Amniotic epithelial cell (primary cell): ENCODE measurements at places on chromosomes 4 and X.

- no peak for DNase-seq
These were observed 42.0 kb upstream of the GBA3 start for GRCh38 chr4:22650771-22651170.

GRCh38 chr4:32929796-32930699 is 2209.9 kb downstream of the PCDH7 start:
- DNase-seq: no peak

- no peak for DNase-seq
These were observed 52.6 kb upstream of the DCTD start for GRCh38 chr4:182969651-182970279.

GRCh38 chr4:156756118-156756517 is 215.5 kb downstream of the PDGFC start:
- no peak for DNase-seq

- no peak for DNase-seq
These were observed 5.4 kb downstream of the NCAPG start for GRCh38 chr4:17816142-17816541.

DNA sequence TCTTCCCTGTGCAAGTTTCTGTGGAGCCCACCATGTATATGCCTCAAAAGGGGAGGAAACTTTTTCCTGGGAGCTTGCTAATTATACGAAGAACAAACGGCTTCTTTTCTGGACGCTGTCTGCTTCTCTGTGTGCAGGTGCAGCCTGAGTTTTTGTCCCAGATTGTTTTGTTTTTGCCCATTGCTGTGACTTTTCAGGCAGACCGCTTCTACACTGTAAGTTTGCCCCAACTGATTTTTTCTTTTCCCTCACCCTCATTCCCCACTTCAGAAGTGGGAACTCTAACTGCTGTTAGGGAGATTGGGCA is 51.9 kb downstream of the HMGB2 start:
- DNase-seq: no peak

DNA sequence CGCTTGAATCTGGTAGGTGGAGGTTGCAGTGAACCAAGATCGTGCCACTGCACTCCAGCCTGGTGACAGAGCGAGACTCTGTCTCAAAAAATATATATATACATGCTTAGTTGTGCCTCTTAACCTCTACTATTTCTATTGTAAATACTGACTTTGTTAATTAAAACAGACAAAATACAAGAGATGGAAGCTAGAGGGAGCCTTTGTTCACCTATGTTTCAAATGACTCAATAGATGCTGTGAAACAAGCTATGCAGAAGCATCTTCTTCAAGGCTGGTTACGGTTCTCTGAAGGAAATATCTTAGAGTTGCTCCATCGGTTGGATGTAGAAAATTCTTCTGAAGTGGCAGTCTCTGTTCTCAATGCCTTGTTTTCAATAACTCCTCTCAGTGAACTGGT is 6.2 kb downstream of the NCAPG start:
- DNase-seq: peak; percentile 88

DNA sequence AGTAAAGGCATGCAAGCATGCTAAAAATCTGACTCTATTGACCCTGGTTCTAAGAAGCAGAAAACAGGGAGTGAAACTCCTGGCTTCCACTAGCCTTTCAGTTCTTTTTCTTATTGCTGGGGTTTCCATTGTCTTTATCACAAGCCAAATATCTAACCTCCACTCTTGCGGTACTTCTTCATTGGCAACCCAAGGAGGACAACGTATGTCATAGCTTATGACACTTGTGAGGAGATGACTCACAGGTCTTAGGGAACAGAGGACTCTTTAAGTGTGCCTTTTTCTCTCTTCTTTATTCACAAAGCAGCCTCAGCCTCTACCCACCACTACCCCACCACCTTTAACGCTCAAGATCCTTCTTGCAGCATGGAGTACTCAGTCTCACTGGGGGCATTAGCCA is 124.2 kb downstream of the GUCY2F start:
- no peak for DNase-seq

DNA sequence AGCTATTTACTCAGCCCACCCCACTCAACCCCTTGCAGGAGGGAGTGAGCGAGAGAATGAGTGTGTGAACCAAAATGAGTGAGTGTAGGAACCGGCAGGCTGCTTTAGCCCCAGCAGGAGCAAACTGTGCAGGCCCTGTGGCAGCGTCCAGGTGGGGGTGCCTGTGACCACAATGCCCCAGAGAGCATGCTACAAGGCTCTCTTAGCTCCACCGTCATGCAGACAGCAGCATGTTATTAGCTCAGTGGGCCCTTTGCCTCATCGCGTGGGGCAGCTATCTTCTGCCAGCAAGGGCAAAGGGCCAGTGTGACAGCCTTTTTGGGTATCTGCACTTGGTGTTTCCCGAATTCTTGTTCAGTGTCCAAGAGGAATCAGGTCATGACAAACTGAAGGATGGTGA is 271.3 kb downstream of the GPM6A start:
- no peak for DNase-seq

DNA sequence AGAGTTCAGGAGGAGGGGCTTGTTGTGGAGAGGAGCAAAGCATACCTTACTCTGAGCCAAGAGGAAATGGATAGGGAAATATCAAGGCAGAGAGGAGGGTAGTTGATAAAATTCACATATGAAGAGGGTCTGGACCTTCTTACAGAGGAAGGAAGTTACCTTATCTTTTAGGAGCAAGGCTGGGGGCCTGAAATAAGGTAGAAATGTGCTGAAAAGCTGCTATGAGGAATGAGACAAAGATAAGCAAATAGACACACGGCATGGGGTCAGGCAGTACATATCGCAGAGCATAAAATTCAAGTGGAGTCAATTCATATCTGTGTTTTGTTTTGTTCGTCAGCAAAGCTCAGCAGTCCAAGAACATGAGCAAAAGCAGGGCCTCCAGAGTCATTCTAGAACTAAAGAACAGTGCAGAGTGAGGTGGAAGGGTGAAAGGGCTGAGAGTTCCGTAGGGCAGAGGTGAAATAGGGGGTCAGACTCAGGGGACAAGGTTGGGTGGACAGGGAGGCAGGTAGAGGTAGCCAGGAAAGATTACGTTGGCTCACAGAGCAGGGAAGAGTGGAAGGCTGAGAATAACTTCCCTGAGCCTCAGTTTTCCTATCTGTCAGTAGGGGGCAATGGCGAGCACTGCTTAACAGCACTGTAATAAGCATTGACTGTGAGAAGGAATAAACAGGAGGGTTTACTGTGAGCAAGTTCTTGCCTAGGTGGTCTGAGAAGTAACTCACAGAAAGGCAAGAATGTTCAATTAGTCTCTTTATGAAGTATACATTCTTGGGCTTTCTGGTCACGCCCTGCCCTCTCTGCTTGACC is 9.2 kb downstream of the VSIG4 start:
- no peak for DNase-seq

DNA sequence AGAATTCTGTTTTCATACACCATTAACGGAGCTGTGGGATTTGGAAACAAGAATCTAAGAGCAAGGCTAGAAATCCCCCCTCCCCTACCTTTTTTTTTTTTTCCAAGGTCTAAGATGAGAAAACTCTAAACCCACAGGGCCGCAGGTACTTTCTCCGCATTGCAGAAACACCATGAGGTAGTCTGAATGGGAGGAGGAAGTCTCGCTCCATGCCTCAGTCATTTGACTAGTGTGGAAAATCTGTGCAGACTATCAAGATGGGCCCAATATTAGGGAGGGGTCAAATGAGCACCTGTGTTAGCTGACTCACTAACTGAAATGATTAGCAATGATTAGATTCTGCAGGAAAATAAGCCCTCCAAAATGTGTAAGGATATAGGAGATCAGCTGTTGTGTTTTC is 40.9 kb upstream of the MAP3K15 start:
- DNase-seq: no peak

DNA sequence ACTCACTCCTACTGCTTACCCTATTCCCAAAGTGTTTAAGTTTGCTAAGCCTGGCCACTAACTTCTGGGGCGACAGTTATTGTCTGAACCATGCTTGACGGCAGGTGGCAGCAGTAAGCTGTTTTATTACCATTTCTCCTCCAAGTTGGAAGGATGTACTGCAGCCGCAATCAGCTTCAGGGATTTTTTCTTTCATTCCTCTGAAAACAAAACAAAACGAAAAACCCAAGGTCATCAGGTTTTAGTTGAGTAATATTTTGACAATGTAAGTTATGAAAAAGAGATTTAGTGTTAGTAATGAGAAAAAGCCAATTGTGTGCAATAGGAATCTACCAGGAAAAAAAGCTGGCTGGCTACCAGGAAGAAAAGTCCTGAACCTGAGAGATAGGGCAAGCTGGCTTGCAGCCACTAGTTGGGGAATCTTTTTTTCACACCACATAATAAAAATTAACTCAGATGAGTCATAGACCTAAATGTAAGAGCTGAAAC is 13.2 kb upstream of the RAB9B start:
- DNase-seq: peak; percentile 89

DNA sequence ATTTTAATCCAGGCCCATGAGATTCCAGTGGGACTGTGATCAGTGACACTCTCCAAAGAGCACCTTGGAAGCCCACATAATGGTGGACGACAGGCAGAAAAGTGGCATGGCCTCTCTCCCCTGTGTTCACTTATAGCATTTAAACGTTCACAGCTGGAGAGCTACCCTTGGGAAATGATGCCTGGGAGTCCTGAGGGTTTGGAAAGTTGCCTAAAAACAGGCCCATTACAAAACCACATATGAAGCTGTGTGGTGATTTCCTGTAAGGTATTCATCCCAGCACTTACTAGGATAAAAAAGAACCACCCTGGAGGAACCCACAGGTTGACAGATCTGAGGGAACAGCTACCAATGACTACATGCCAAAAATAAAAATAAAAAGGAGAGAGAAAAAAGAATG is 193.2 kb downstream of the RASL11B start:
- DNase-seq: peak; percentile 90

DNA sequence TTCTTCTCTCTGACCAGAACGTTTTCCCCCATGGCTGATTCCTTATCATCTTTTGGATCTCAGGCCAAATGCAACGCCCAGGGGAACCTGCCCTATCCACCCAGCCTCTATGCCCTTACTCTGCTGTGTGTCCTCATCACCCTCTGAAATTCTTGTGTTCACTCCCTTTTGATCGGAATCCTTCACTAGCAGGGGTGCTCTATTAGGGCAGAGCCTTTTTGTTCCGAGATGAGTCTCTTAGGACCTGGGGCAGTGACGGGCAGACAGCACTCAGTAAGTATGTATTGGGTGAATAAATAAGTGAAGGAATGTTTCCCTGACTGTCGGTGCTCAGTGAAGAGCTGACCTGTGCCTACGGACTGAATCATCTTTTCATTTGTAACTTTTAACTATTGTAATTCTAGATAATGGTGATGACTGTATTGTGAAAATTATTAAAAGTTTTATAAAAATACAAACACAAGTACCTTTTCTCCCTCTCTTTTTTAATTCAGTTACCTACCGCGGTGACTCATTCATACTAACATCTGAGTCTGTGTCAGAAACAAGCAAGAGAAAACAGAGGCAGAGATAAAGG is 4.8 kb upstream of the TENM3 start:
- peak; percentile 45 for DNase-seq

DNA sequence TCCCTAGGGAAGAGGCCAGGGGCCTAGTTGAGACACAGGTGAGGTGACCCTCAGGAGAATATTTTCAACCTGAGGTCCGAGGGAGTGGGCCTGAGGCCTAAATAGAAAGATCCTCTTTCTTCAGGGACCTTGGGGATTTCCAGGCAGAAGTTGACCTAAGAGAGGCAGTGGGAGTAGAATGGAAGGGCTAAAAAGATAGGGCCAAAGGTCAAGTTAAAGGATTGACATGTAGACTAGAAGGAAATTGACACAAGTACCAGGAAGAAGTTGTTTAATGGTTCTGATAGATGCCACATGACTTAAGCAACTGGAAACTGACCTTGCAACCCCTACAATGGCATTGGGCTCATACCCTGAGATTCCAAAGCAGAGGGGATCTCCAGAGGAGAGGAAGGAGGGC is 76.9 kb downstream of the SHROOM3 start:
- no peak for DNase-seq

DNA sequence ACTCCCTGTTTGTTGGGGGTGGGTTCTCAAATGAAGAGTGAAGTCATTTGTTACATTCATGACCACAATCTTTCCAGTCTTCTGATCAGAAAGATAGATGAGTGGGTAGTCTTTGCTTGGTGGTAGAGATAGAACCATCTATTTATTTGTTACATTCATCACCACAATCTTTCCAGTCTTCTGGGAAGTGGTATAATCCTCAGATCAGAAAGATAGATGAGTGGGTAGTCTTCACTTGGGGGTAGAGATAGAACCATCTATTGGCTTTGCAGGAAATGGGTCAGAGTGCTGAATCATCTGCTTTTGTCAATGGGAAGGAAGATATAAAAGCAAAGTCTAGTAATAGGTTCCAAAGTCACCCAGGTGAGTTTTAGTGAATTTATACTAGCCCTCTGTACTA is 64.2 kb upstream of the EPGN start:
- no peak for DNase-seq

GRCh38 chr4:115844180-115844579 is 730.8 kb upstream of the NDST4 start:
- no peak for DNase-seq

DNA sequence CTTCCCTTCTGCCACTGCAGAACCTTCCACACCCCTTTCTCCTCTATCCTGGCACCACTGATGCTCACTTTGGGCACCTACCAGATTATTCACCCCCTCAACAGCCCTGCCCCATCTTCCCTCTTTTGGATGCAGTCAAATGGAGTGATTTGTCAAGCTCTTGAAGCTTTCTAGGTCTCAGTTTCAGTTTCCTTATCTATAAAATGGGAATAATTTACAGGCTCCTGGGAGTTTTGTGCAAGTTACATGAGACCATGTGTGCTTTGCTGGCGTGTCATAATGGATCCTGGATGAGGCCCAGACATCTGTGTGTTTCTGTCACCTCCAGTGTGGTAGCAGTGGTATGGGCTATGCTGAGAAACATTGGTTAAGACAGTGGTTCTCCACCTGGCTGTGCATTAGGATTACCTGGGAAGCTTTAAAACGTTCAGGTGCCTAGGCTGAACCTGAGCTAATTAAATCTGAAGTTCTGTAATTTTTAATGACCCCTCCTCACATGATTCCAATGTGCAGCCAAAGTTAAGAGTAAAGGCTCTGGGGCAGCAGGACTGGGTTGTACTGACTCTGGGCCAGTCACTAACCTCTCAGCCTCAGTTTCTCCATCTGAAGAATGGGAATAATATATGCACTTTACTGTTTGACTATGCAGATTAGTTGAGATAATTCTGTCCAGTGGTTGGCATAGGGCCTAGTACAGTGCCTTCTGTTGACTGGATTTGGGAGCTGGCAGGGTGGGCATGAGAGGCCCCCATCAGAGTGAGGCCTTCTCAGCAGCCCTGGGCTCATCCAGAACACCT is 6.8 kb upstream of the MGST2 start:
- no peak for DNase-seq

DNA sequence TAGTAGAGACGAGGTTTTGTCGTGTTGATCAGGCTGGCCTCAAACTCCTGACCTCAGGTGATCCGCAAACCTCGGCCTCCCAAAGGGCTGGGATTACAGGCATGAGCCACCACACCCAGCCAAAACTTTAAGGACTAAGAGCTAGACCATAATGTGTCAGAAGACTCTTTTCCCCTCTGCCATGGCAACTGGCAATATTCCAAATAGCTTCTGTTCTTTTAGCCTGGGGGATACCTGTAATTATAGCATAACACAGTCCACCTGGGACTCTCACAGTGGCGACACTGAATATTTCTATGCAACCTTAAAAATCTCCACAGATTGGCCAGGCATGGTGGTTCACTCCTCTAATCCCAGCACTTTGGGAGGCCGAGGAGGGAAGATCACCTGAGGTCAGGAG is 45.5 kb upstream of the RBM47 start:
- no peak for DNase-seq

GRCh38 chrX:153624196-153625091 is 22.6 kb upstream of the DUSP9 start:
- DNase-seq: no peak
